ENCODE measurements at places on chromosomes 5 and 9.

GRCh38 chr5:74665816-74666215 lies 19.2 kb upstream of the HEXB start:
- no peak for DNase-seq

- no peak for DNase-seq
These were observed 86.5 kb upstream of the ANKRD55 start for GRCh38 chr5:56319526-56320181.

DNA sequence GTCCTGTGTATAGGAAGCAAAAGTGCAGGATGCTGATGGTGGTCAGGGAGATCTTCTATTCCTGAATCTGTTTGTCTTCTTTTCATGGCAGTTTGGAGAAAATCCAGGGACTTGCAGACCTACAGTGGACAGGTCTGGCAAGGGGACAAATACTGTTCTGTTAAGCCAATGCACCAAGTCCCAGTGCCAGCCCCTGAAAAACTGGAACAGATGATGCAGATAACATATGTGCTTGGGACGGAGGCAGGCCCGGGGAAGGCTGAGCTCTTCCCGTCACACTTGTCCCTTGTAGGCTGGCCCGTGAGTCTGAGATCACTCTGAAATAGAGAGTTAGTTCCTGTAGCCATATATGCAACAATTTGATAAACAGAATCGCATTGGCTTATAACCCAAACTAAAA lies 265.7 kb downstream of the MTRR start:
- no peak for DNase-seq

DNA sequence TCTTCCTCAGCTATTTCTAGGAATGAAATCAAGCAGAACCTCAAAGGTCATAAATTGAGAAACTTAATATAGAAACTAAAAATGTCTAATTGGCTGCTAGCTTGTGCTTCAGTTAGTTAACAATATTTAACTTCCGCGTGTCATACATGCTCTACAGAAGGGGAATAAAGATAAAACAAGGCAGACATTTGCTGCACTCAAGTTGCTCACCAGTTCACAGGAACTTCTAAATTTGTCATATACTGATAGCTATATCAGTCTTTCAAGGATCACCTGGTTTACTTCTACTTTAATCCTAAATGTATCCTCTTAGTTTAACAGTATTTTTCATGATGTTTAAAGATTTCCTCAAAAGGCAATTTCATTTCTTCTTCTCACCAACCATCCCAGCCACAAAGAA lies 8.4 kb downstream of the CCNH start:
- no peak for DNase-seq

DNA sequence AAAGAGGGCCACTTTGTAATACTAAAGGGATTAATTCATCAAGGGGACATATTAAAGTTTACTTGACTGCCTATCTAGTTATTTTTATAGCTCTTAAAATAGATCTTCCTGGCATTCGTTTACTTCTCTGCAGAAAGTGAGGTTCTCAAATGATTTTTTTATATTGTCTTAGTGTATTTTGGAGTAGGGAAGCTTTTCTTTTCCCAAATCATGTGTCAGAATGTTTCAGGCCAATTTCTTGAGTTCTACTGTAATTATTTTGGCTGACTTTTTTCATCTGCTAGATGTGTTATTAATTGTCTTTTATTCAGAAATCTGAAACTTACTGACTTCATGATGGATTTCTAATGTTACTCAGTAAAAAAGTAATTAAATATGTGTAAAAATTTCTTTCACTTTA lies 60.2 kb upstream of the FBXL7 start:
- no peak for DNase-seq

Measured in liver (tissue), 10 donors.